ENCODE measurements at places on chromosomes 4 and X.

GRCh38 chr4:40962551-40963180 is 212.9 kb downstream of the NSUN7 start:
- no peak for DNase-seq

DNA sequence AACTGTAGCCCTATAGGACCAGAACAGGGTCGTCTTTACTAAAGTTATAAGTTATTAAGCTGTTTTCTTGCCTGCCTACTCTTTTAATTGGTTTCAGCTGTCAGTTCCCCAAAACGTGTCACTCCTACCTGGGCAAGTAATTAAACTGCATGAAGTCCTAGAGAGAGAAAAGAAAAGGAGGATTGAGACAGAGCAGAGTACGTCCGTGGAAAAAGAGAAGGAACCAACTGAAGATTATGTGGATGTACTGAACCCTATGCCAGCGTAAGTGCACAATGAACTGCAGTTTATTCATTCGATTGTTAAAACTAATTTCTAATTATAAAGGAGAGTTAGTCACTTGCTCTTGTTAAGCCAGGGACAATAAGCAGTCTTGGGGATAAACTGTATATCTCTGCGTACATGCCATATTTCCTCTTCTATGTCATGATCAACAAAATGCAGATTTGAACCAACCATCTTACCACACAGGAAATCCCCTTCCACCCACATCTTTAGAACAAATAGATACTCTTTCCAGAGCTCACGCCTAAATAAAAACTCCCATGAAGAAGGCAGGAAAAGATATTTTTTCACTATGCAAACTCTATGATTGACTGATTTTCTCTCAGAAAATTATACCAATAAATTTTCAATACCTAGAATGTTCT is 22.8 kb downstream of the STAP1 start:
- DNase-seq, result no peak

DNA sequence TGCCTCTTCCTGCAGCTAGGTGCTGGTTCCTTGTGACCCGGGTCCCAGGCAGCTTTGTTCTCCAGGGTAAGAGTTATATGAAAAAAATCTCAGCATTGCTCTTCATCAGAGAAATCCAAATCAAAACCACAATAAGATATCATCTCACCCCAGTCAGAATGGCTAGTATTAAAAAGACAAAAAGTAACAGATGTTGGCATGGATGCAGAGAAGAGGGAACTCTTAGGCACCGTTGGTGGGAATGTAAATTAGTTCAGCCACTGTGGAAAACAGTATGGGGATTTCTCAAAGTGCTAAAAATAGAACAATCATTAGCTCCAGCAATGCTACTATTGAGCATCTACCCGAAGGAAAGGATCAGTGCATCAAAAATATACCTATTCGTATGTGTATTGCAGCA is 61.5 kb downstream of the SORCS2 start:
- no peak for DNase-seq

GRCh38 chrX:132712350-132712749 is 223.5 kb upstream of the MBNL3 start:
- no peak for DNase-seq

GRCh38 chr4:5156682-5157081 is 105.4 kb downstream of the STK32B start:
- DNase-seq, result no peak

DNA sequence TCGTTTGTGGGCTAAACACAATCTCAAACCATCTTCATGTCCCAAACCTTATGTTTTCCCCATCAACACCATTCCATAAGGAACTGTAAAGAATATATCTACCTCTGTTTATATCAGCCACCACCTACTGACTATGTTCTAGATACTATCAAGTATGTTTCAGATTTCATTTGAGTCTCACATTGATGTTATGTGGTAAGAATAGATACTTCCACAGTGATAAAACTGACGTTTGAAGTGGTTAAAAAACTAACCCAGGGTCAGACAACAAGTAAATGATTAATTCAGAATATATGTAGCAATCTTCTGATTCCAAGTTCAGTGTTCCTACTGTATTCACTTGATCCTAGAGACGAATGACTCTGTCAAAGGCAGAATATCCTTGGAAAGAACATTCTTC is 156.8 kb upstream of the RASGEF1B start:
- no peak for DNase-seq
